Psoas muscle (tissue), 8 donors: ENCODE measurements at places on chromosomes 13 and 19.

- DNase-seq, result no peak
Measured at GRCh38 chr13:41402691-41403511, 54.4 kb upstream of the RGCC start.

DNA sequence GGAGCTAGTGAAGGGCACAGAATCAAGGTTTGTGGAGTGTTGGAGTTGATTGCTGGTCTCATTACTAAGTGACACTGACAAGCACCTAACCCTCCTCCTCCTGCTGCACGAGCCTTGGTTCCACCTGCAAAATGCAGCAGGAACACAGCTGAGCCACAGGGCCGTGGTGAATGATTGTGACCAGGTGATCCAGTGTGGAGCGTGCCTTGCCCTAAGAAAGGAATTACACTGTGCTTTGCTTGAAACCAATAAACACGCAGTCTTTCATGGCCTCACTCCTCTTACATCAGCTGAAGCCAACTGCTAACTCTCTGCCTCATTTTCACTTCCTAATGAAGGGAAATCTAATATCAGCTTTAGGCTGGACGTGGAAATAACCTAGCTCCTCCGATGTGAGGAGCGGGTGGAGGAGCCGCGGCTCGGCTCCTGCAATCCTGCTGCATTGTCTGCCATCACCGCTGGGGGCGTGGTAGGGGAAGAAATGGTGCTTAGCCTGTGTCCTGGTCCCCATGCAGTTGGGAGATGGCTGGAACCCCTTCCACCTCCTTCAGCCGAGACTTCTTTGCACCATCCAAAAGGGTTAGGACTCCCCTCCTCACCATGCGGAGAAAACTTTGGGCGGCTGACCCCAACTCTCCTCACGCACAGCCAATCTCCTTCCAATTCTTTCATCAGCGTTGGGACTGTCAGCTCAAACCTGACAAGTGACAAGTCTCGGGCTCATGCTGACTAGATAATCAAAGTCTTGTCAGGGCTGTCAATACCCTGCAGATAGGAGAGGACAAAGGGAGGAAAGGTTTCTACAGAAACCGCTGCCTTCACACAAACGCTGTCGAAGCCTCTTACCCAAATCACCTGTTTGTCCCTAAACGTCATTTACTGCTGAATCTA, 427.9 kb downstream of the ZNF536 start:
- peak; percentile 27 for DNase-seq

DNA sequence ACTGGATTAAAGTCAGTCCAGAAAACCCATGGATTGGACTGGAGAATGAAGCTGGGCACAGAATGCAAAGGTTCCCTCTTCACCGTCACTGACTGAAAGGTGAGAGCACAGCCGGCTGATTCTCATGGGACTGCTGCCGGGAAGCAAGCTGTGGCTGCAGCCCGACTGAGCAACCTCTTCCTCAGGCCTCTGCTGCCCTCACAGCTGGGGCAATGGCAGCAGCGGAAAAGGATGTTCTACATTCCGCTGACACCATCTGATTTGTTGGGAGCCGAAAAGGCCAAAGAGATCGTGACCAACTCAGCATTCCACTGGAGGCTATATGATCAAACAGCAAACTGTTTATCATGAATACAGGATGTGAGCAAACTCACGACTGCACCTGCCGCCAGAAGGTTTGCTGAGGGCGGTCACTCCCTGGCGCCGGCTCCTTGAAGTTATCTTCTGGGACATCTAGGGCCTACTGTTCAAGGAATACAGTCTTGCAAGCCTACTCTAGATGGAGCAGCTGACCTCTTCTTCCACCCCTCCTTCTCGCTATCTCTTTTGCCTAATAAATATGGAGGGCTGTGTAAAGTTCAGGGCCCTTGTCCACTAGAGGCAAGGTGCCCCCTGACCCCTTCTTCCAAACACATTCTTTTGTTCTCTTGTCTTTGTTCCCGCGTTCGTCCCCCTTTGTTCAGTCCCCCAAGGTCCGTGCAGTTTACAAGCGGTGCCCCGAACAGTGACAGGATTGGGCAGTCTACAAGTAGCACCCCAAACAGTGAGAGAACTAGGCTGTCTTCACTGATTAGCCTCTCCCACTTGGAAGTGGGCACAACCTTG, 19.6 kb upstream of the SIGLEC6 start:
- DNase-seq, result no peak

DNA sequence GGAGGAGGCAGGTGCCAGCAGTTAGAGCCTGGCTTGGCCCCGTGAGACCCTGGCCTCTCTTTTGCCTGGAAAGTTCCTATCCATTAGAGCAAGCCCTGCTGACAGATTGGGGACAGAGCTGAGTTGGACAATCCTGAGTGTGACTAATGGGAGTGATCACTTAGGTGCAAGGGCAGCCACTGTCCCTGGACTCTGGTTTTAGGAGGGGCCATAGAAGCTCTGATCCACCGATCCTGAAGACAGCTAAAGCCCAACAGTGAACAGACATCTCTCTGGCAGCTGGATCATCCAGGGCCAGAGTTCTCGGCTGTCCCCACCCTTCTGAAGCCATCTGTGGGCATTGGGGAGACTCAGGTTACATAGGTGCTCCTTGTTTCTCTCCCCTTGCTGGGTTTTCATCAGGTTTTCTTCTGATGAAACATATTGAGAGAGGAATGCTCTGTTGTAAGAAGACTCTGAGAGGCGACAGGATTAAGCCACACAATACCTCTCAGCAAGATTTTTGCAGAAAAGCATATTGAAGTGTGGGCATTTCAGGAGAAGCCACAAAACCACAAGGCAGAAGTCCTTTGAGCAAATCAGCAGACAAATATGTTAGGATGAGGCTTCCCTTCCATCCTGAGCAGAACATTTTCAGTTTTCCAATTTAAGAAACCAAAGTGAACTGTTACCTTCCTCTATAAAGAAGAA, 288.0 kb upstream of the MAB21L1 start:
- DNase-seq, result no peak

DNA sequence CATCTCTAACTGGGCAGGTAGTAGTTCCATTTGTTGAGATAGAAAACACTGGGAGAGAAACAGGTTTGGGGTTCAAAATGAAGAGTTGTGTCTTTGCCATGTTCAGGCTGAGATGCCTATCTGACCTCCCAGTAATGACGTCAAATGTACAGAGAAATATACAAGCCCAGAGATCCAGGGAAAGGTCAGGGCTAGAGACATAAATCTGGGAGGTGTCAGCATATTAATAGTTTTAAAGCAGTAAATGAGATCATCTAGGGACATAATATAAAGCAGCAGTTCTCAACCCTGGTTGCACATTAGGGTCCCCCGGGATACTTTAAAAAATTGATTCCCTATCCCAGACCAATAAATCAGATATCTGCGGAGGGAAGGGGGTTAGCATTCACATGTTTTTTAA, 501.5 kb downstream of the UQCRFS1 start:
- no peak for DNase-seq

DNA sequence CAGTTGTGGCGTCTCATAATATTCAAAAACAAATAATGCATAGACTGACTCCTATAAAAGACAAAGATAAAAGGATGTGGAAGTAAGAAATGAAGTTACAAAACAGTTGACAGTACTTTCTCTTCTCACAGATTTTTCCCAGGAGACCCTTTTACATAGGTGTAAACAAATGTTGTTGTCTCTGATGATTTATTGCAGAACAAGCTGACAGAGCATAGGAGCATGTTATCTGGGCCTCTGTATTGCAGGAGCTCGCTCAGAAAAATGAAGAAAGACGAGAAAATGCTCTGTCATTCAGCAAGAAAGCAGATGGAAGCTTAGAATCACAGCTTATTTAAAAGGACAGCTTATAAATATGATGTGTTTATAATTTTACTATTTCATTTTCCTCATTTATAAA, 353.6 kb upstream of the GPC6 start:
- no peak for DNase-seq

- DNase-seq, result peak; percentile 47
Measured at GRCh38 chr13:78102121-78102677, 183.6 kb upstream of the EDNRB start.

DNA sequence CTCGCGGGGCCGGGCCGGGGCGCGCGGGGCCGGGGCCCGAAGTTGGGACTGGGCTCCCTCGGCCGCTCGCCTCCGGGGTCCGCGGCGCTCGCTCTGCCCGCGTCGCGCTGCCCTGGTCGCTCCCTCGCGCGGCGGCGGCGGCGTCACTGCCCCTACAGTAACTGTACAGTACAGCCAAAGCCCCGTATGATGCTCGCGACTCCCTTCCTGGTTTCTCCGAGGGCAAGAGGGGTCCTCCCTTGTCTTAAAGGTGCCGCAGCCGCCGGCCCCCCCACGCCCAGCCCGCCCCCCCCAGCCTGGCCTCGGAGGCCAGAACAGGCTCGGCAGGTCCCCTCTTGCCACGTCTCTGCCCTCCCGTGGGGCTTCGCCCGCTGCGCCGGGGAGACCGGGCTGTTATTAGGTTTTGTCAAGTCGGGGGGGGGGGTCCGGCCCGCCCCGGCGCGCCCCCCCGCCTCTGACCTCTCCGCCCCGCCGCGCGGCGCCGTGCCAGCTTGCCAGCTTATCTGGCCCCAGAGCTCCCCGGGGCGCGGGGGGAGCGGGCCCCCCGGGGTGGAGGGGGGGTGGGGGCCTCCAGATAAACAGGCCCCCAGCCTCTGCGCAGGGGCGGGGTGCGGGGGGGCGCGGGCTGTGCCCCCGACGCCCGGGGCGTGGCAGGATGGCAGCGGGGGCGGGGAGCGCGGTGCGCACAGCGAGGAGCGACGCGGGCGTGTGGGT, at the start of gene ZBTB7A:
Gene ZBTB7A, minus strand, starts transcription at position 218 of the 714 bp plus-strand sequence. CDS start 11,667 bp downstream, outside the sequence.
- peak; percentile 91 for DNase-seq

- DNase-seq, result no peak
Measured at GRCh38 chr13:106344342-106344741, 191.1 kb downstream of the EFNB2 start.

DNA sequence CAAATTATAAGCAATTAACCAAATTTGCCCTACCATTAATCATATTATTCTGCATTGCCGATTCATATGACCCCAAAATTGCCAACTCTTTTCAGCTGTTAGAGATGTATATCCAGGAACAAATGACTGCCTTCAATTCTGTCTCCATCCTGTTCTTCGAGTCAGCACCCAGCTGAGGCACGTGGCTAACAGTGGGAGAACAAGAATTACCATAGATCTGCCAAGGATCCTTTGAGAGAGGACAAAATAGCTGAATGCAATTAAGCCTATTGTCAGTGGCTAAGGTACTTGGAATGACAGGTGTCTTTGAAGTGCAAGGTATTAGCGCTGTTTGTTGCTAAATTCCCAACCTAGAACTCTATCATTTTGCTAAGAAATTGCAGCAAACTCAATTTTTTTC, 426.1 kb downstream of the TSHZ3 start:
- DNase-seq, result no peak

GRCh38 chr19:28446511-28446910, 766.4 kb downstream of the UQCRFS1 start:
- DNase-seq, result no peak

- DNase-seq, result peak; percentile 97
Measured at GRCh38 chr19:47130589-47131227, at the start of gene SAE1. Gene SAE1 (plus strand): TSS chr19:47130835. CDS start chr19:47130931, 96 bp downstream.

- no peak for DNase-seq
Measured at GRCh38 chr13:94093652-94094315, 385.7 kb downstream of the DCT start.

GRCh38 chr13:65090186-65090585, 2139.9 kb downstream of the PCDH9 start:
- DNase-seq, result no peak

DNA sequence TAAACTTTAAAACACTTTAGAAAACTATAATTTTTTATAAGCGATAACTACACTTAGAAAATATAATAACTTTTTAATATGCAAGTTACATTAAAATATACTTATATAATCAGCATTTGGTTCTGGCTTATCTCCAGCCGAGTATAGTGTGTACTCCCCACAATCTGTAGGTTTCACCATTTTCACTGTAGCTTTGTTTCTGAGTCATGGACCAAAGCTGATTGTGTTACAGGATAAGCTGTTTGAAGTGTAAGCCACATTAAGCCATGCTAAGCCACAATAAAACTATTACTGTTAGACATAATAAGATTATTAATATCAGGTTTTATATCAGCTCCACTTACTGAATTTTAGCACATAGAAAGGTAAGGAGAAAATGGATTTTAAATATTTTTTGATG, 43.8 kb downstream of the CCDC122 start:
- no peak for DNase-seq

GRCh38 chr13:33934343-33934742, 116.4 kb downstream of the RFC3 start:
- no peak for DNase-seq

GRCh38 chr19:13920940-13921747, 15.1 kb downstream of the CC2D1A start:
- no peak for DNase-seq

- peak; percentile 48 for DNase-seq
Measured at GRCh38 chr19:19120308-19121231, 17.7 kb downstream of the TMEM161A start.

DNA sequence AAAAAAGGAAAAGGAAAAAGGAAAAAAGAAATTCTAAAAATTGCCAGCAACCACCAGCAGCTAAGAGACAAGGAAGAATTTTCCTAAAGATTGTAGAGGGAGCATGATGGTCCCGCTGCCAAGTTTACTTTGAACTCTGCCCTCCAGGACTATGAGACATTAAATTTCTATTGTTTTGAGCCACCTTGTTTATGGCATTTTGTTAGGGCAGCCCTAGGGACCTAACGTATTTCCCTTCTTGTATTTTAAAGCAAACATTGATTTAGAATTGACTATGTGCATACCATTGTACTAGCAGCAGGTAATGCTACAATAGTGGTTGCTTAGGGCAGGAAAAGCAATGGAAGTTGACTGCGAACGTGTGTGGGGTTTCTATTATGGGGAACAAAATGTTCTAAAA, 1414.2 kb downstream of the EFNB2 start:
- DNase-seq, result no peak

- no peak for DNase-seq
Measured at GRCh38 chr19:34368338-34368737, 3.3 kb downstream of the GPI start.

DNA sequence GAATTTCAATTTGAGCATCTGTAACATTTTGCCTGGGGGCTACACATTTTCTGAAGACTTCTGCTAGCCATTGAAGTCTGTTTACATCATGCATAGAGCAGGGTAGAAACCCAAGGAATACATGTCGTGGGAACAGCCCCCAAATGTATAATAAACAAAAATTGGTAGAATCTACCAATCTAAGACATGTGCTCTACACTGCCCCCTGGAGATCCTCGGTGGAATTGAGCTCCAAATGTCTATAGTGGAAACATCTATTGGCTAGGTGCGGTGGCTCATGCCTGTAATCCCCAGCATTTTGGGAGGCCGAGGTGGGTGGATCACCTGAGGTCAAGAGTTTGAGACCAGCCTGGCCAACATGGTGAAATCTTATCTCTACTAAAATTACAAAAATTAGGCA, 57.3 kb downstream of the MBD3L2B start:
- DNase-seq, result no peak

DNA sequence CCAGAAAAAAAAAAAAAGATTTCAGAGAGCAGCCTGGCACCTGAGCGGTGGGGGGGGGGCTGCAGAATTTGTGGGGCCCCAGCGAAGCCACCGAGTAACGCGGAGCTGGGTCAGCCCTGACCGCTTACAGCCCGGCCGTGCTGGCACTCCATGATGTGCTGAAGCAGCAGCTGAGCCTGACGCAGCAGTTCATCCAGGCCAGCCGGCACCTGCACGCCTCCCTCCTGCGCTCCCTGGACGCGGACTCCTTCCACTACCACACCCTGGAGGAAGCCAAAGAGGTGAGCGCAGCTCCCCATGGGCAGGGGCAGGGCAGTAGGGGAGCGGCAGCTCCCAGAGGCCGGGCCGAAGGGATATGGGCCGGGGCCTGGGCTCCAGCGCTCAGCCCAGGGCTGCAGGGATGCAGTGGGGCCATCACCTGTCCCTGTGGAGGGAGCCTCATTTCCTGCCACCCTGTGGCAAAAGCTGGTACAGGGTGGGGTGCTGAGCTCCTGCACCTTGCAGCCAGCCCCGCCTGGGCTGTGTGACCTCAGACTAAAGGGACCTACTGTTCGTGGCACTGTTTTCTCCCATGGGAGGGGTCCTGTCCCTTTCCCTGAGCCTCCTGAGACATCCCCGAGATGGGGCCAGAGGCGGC, 18.3 kb downstream of the C19orf44 start:
- no peak for DNase-seq
